ENCODE measurements at places on chromosomes 11 and 22. TPM values are rescaled to one million over a fixed set of nuclear protein-coding genes. Genes with fewer than 3 reads are reported as not detected.

DNA sequence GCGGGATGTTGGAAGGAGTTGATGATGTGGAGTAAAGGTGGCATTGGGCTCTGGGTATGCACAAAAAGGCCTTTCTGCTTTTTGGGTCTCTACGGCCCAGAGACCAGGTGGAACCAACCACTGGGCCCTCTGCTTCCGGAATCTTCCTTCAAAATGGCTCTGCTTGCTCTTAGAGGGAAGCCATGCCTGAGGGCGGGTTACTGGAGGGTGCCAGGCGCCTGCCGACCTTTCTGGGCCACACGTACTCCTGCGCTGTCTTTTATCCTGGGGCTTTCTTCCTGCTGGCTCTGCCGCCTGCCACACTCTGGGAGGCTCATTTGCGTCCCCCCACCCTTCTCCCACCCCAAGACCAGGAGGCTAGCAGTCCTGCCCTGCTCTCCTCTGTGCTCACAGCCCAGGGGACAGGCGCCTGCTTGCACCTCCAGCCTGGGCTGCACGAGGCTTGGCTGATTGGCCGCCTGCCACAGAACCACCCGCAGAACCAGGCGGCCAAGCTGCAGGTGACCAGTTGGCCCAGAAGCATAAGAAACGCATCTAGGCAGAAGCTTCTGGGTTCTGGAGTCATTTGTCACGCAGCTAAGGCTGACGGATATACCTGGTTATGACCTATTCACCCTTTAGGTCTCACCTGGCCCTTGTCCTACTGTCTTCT is 536.9 kb downstream of the TBC1D22A start:
- no peak overlapping the region for H3K27ac ChIP-seq
- peak; percentile 5 for DNase-seq
- no peaks in the 10 kb centered on the region for H3K36me3 ChIP-seq
- H3K4me3 ChIP-seq = no peak overlapping the region
- no peaks in the 10 kb centered on the region for H3K4me1 ChIP-seq

DNA sequence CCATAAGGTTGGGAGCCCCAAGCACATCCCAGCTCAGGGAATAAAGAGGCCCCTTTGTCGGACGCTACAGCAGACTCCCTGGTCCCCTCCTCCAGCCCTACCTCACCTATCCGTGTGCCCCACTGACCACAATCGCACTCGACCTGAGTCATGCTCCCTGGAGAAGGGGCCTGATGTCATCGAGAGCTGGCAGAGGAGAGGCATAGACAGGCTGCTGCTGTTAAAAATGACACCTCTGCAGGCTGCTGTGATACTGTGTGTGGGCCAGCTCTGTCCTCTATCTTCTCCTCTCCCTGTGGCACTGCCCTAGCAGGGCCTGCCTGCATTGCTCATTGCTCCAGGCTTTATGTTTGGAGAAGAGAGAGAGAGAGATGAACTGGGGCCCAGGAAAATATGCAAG is 123.4 kb upstream of the SYT13 start:
- H3K27ac ChIP-seq = no peak overlapping the region
- no peaks in the 10 kb centered on the region for H3K36me3 ChIP-seq
- H3K4me1 ChIP-seq = no peaks in the 10 kb centered on the region
- no peak overlapping the region for H3K4me3 ChIP-seq
- no peak for DNase-seq

GRCh38 chr11:62552485-62553079 is 6.0 kb upstream of the AHNAK start:
- peaks cover 3% of the 10 kb centered on the region for H3K36me3 ChIP-seq
- DNase-seq = no peak
- H3K4me1 ChIP-seq = peaks cover 81% of the 10 kb centered on the region
- peak overlapping the region; percentile 96 for H3K27ac ChIP-seq
- H3K27me3 ChIP-seq = peaks cover 26% of the 10 kb centered on the region

DNA sequence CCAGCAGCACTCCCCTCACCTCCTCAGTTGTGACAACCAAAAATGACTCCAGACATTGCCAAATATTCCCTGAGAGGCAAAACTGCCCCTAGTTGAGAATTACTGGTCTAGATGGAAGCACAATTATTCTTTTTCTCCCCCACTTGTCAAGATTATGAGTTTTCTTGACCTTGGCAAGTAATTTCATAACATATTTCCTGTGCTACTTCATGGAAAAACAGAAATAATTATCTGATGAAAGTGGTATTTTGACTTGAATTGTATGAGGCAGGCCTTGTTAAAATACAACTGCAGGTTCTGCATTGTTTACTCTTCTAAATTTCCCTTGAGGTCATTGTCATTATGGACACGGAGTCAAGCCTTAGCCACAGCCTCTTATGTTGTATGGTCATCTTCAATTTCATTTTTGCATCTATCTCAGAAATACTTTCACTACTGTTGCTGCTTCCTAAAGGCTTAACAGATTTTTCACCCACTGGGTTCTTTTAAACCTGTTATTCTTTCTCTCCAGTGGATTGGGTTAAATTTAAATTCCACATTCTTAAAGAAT is 32.2 kb upstream of the LDLRAD3 start:
- no peak for DNase-seq
- peaks cover 8% of the 10 kb centered on the region for H3K4me1 ChIP-seq
- H3K27me3 ChIP-seq = peaks cover 12% of the 10 kb centered on the region
- no peak overlapping the region for H3K27ac ChIP-seq

Gene BSX
- not detected for total RNA-seq

Measured in activated CD8-positive, alpha-beta memory T cell treated with anti-CD3 and anti-CD28 coated beads, Interleukin-2, amount 10 ng/mL, durations not matched to agents 7 days and 5 days (primary cell).